ENCODE measurements at places on chromosomes 4 and X.

DNA sequence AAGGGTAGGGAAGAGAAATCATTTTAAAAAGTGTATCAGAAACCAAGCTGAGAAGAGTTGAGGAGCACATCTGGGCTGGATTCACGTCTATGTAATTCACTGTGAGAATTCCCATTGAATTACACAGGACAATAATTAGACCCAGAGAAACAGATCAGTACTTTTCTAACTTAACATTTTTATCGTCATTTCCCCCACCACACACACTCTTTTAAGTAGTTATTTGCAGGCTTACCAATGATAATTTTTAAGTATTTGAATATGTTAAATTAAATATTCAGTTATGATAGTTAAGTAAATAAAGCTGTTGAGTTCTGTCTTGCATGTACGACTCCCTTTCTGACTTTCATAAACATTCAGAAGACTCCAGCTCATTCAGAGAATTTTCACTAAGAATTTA lies 165.4 kb upstream of the PITX2 start:
- no peak for DNase-seq

GRCh38 chrX:7603387-7603786 lies 239.6 kb upstream of the VCX start:
- no peak for DNase-seq

DNA sequence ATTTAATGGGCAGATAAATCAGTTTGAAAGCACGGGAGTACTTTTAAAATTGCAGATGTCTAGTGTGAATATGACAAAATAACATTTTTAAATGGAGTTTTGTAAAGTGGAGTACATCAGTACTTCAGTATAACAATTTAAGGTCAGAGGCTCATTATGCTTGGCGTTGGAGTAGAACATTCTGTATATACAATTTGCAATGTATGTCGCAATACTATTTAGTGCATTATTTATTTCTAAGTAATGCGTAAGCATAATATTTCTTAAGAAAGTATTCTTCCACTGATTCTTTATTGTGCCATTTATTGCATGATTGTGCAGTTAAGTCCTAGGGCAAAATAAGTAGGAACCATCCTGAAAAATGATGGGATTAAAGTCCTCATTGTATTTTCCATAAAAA lies 461.6 kb downstream of the AFF2 start:
- DNase-seq: no peak

DNA sequence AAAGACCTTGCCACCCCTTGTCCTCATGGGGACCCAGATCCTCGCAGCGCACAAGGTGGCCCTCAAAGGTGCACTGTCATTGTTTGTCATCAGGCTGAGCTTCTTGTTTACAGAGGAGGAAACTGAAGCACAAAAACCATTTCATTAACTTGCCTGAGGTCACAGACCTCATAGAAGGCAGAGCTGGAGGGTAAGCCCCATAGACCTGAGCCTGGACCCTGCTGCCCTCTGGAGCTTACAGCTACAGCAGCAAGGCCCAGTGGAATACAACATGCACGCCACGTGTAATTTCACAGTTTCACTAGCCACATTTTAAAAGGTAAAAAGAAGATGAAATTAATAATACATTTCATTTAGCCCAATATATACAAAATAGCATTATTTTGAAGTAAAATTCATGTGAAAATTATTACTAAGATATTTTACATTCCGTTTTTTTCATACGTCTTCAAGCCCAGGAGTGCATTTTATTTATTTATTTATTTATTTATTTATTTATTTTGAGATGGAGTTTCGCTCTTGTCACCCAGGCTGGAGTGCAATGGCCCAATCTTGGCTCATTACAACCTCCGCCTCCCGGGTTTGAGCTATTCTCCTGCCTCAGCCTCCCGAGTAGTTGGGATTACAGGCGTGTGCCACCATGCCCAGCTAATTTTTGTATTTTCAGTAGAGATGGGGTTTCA lies 8.8 kb downstream of the JAKMIP1 start:
- DNase-seq: no peak

DNA sequence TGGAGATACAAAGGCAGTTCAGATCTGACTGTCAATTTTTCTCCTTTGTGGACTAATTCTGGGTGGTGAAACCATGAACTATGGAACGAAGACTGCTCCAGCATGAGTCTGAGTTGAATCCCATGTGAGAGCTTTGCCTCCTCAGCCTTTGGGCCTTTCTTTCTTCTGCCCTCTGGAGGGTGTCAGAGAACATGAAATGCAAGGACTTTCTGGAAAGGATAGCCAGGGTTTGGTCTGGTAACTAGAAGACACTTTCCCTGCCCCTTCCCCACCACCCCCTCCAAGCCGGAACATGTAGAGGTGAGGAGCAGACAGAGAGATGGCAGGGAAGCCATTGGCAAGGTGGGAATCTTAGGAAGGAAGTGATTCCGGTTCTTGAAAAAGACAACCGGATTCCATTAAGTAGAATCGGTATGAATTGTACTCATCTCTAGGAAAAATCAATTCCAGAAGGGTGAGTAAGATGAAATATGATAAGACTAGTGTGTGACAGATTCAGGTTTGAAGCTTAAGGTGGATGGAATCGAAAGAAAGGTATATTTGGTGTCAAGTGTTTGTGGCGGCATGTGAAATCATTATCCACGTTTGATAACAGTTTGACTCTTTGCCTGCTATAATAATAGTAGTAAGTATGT lies 19.0 kb downstream of the FHL1 start:
- DNase-seq: no peak

DNA sequence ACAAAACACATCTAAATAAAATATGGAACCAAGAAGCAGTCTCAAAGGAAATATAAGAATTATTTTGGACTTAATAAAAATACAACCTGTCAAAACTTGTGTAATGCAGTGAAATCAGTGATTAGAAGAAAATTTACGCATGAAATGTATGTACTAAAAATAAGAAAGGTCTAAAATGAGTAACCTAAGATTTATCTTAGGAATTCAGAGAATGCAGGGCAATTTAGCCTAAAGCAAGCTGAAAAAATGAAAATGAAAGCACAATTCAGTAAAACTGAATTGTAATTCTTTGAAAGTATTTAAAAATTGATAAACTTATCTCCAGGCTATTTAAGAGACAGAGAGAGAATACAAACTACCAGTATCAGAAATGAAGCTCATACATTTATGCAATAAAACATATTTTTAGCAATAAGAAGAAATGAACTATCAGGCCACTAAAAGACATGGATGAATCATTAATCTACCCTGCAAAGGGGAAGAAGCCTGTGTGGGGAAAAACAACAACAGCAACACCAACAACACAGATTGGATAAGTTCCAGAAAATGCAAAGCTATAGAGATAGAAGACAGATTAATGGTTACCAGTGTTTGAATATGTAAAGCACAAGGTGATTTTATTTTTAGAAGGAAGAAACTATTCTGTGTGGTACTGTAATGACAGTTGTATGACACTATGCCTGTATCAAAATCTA lies 442.0 kb upstream of the ADGRL3 start:
- no peak for DNase-seq

- no peak for DNase-seq
Observed at GRCh38 chr4:24840362-24840761, 45.0 kb downstream of the SOD3 start.

DNA sequence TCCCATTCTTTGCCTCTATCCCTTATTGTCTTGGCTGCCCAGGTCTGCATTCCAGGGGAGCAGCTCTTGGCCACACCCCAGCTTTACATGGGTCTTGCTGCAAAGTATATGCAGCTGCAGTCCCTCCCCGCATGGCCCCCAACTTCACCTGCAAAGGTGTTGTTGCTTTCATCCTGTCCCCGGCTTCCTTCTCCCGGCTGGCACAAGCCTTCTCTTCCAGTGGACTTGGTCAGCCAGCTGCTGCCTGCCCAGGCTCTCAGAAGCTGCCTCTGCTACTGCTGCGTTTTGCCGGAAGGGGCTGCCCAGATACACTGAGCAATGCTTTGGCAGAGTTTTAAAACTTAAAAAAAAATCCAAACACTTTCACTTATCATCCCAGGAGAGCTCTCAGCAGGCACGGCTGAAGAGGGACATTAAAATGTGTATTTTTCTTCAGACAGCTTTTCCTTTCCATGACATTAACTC lies 121.2 kb upstream of the PDLIM3 start:
- DNase-seq: no peak

- DNase-seq: no peak
Observed at GRCh38 chr4:86181585-86181984, 178.3 kb downstream of the MAPK10 start.

GRCh38 chrX:53595266-53595810 lies 91.2 kb downstream of the HUWE1 start:
- DNase-seq: no peak

GRCh38 chr4:2059726-2060602 lies 837 bp downstream of the NAT8L start:
- no peak for DNase-seq

- DNase-seq: no peak
Observed at GRCh38 chrX:132559101-132559500, 70.3 kb upstream of the MBNL3 start.

DNA sequence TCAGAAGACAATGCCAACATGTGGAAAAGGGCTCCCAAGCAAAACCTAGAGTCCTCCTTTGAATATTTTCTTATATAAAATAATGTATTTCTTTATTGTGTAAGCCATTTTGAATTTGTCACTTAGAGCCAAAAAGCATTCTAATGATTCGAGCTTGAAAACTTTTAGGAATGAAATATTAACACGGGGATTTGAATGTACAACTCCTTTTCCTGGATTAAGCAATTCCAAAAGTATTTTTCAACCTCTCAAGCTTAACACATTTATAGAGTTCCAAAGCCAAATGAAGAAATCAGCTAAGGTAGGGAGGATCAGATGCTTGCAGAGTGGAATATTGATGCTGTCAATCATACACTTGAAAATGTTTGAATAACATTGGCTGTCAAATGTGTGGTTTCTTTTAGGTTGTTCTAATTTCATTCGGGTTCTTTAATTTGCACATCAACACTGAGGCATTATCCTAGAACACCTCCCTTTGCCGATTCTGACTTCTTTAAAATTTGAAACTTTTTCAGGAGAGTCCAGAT lies 67.2 kb upstream of the ETNPPL start:
- no peak for DNase-seq

GRCh38 chrX:153670748-153671588 lies 2.6 kb downstream of the PNCK start:
- no peak for DNase-seq

- no peak for DNase-seq
Observed at GRCh38 chr4:75843596-75843995, 58.7 kb downstream of the PPEF2 start.

- DNase-seq: no peak
Observed at GRCh38 chr4:188714907-188715306, 575.7 kb downstream of the TRIML1 start.

DNA sequence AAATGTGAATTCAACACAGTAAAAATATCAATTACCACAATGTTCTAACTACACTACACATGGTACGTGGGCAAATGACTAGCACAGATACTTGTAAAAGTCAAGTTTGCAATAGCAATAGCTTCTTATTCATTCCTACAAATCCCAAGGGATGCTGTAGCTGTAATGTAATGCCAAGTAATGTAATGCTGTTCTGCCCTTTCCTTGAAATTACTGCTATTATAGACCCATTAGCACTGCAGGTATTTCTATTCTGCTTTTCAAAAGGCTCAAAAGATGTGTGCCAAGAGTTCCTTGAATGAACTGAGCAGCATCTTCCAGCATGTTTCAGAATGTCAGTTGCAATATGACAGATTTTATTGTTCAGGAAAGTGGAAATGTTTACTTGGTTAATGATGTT lies 129.9 kb upstream of the BANK1 start:
- DNase-seq: no peak

DNA sequence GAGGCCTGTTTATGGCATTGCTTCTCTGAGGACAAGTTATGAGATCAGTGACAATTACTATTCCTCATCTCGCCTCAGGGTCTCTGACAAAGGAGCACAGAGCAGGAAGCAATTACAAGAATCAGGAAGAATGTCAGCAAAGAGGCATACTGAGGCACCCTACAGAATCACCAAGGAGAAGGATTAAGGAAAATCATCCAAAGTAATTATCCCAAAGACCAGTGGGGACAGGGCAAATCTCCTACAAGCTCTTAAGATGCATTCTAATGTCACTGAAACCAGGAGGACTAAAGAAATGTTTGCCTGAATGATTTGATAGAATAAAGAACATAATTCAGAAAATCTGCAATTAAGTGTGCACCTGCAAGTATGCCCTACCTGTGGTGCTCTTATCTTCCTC lies 206.2 kb downstream of the RCHY1 start:
- no peak for DNase-seq

- no peak for DNase-seq
Observed at GRCh38 chrX:148611993-148612392, 111.6 kb downstream of the AFF2 start.

DNA sequence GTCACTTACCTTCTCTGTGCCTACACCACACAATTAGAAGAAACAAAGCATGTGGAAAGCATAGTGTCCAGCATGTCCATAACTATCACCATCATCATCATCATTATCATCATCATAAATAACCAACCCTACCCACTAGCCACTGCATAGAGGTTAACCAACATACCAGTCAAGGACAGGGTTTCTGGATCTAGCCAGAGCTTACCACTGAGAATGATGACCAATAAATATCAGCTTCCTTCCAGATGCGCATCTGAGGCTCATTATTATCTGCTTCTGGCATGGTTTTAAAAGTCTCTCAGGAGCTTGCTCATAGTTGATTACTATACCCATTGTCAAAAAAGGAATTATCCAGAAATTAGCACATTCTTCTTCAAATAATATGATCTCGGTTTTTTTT lies 25.5 kb upstream of the MYOZ2 start:
- no peak for DNase-seq

- DNase-seq: no peak
Observed at GRCh38 chrX:129145385-129145784, 377.9 kb downstream of the SMARCA1 start.

DNA sequence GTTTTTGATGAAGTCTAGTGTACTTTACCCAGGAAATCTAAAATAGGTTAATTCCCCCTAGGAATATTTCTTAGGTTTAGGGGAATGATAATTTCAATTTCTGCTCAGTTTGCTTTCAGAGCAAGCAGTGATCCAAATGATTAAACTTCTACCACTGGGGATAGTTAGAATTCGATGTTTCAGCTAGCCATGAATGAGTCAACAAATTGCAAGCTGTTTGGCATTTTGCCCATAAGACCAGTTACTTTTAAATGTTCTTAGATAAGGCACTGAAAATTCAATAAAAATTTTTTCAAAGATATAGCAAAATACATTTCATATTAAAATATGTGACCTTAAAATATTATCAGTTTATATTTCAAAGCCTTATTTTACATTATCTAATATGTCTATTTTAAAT lies 993.6 kb downstream of the ARAP2 start:
- DNase-seq: no peak

- DNase-seq: no peak
Observed at GRCh38 chrX:150298841-150299551, 64.1 kb upstream of the MAMLD1 start.

GRCh38 chr4:95732061-95732460 lies 107.8 kb upstream of the PDHA2 start:
- no peak for DNase-seq

GRCh38 chr4:15695240-15695699 lies 7.6 kb upstream of the BST1 start:
- DNase-seq: no peak

GRCh38 chrX:57251965-57252364 lies 34.5 kb upstream of the FAAH2 start:
- no peak for DNase-seq

All from forelimb muscle (tissue), 1 donor.